ENCODE measurements at places on chromosomes 13 and 19.
A peak's percentile ranks its signal among the peaks of the same experiment; 100 is the strongest.

DNA sequence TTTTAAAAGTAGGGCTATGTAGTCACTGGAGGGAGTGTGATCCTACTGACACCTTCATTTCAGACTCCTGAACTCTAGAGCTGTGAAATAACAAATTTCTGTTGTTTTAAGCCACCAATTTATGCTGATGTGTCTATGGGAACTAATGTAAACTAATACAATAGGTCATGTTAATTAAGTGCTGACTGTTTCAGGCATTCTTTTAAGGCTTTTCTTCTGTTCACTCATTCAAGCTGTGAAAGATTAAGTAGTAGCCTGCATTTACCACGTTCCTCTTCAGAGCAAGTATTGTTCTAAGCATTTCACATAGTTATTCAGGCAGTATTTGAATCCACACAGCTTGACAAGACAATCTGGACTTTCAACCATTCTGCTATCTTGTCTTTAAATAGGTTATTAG lies 1135.0 kb downstream of the SLITRK1 start:
- DNase-seq = no peak

DNA sequence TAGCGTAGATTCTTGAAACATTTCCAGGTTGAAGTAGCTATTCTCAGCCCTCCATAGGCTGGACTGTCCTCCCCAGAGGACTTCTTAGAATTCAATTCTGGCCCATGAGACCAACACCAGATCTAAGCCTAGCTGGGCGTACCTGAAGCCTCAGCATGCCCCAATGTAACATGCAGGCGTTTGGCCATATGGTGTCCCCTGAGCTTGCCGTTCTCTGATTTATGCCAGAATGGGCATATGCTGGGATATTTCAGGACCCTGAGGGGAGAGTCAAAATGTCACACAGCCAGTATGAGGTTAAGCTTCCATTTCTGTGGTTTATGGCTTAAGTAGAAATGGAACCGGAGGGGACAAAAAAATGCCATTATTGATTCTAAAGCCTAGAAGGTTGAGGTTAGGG lies 317.7 kb upstream of the OBI1 start:
- DNase-seq = no peak

DNA sequence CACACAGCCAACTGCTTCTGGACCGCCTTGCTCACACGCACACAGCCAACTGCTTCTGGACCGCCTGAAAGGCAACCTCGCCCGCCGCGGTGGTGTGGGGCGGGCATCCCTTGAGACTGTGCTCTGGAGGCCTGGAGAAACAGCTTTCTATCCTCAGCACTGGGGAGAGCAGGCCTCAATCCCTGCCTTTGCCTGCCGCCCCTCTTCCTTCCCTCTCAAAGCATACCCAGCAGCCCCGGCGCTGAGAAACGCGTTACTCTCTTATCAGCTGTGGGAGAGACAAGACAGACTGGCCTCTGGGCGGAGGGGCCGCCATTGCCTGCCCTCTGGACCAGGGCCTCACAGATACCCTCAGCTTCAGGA lies 2.9 kb downstream of the LIPE start:
- DNase-seq = no peak

- DNase-seq = no peak
Observed at GRCh38 chr19:6527893-6528543, 2.8 kb upstream of the TNFSF9 start.

- no peak for DNase-seq
Observed at GRCh38 chr13:91146601-91147000, 200.9 kb upstream of the MIR17HG start.

DNA sequence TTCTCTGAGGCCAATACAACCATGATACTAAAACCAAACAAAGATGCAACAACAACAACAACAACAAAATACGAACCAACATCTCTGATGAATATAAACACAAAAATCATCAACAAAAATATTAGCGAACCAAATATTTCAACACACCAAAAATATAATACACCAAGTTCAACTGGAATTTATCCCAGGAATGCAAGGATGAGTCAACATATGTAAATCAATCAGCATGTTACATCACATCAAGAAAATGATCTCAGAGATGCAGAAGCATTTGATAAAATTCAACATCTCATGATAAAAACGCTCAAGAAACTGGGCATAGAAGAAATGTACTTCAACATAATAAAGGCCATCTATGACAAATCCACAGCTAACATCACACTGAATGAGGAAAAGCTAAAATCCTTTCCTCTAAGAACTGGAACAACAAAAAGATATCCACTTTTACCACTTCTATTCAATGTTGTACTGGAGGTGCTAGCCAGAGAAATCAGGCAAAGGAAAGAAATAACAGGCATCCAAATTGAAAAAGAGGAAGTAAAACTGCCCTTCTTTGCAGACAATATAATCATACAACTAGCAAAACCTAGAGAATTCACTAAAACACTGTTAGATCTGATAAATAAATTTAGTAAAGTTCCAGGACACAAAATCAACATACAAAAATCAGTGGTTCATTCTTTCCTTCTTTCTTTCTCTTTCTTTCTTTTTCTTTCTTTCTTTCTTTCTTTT lies 2448.7 kb upstream of the PCDH20 start:
- no peak for DNase-seq

- no peak for DNase-seq
Observed at GRCh38 chr19:51224163-51224641, 678 bp upstream of the CD33 start.

DNA sequence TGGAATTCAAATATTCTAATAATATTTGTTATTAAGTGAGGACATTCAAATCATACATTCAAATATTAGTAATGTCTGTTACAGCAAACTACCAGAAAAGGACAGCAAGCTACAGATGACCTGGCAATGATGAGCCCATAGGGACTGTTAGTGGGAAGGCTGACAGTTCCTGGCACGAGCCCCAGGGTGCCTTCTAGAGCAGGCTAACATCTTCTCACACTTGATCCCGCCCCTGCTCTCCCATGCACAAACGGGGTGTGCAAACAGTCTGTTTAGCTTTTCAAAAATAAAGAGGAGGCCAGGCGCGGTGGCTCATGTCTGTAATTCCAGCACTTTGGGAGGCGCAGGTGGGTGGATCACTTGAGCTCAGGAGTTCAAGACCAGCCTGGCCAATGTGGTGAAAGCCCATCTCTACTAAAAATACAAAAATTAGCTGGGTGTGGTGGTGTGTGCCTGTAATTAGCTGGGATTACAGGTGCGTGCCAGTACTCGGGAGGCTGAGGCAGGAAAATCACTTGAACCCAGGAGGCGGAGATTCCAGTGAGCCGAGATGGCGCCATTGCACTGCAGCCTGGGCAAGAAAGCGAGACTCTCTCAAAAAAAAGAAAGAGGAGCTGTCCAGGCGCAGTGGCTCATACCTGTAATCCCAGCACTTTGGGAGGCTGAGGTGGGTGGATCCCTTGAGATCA lies 9.6 kb upstream of the GARRE1 start:
- DNase-seq = peak; percentile 69

GRCh38 chr19:16442386-16443276 lies 29.1 kb downstream of the EPS15L1 start:
- DNase-seq = no peak

- no peak for DNase-seq
Observed at GRCh38 chr13:35554972-35555623, 78.6 kb upstream of the MAB21L1 start.

DNA sequence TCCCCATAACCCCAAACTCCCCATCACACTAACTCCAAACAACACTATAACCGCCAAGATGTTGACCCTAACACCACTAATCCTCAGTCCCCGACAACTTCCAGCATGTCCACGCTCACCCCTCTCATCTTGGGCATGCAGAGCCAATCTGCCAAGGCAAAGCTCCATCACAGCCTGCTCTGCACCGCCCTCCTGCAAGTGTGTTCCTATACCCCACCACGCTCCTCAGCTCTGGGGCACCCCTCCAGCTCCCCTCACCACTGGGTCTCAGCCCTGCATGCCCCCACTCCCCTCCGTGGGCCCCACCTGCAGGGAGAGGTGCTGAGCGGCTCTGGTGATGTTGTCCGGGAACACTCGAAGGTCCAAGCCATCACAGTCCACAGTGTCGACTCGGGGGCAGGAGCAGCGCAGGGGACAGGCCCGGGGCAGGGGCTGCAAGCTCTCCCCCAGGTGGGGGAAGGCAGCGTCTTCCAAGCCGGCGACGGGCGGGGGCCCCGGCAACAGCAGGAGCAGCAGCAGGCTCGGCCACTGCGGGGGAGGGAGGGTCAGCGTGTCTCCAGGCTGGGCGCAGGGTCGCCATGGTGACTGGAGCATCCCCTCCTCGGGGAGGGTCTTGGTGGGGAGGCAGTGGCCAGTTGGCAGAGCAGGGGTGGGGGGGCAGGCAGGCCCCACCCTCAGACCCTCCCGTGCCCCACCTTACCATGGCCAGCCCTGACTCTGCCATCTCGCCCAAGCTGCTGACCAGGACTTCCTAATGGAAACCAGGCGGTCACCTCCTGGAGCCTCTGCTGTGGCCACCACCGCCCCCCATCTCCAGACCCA lies 527 bp downstream of the PODNL1 start:
- DNase-seq = no peak

DNA sequence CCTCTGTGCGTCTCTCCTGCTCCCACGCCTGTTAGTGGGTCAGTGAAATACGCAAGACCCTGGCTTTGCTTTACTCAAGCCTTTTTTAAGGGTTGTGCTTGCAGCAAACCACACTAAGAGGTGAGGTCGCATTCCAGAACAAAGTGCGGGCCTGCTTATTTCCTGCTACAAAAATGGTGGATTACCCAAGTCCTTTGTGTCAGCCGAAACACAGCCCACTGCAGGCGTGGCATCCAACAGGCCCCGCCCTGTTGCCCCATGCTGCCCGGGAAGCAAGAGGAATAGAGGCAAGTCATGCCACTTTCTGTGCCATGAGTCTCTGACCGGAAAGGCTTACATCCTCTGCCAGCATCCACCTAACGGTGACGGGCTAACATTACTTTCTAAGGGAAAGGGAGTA lies 7.7 kb upstream of the IRS2 start:
- DNase-seq = no peak

DNA sequence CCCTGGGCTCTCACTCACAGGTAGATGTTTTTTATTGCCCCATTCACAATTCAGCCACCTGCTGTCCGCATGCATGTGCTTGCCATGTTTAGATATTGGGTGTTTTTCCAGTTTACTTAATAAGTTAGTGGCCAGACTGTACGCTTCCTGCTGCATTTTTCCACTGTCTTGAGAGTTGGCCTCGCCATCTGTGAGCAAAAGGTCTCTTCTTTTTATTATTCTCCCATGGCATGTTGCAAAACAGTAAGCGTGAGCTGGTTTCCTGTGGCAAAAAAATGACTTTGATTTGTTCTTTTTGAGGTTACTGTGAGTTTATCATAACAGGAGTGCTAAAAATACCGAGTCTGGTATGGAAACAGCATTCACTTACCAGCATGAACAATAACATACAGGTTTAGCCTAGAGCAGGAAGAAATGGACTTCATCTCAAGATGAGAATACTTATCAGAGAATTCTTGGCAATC lies 46.0 kb downstream of the SAE1 start:
- DNase-seq = peak; percentile 53

DNA sequence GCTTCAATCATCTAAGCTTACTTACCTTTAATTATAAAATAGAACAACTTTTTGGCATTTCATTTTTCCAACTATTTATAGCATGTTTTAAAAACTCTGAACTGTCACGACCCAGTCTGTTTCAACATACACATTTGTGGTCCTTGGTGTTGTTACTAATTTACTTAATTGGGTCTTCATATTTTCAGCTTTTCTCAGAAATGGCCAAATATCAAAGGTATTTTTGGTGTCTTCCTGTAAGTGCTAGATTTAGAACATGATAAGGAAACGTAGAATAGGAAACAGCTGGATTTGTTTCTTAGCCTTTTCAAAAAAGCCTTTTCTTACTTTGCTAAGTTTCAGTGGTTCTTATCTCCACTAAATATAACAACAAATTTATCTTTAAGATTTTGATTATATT lies 11.4 kb downstream of the LPAR6 start:
- DNase-seq = no peak

DNA sequence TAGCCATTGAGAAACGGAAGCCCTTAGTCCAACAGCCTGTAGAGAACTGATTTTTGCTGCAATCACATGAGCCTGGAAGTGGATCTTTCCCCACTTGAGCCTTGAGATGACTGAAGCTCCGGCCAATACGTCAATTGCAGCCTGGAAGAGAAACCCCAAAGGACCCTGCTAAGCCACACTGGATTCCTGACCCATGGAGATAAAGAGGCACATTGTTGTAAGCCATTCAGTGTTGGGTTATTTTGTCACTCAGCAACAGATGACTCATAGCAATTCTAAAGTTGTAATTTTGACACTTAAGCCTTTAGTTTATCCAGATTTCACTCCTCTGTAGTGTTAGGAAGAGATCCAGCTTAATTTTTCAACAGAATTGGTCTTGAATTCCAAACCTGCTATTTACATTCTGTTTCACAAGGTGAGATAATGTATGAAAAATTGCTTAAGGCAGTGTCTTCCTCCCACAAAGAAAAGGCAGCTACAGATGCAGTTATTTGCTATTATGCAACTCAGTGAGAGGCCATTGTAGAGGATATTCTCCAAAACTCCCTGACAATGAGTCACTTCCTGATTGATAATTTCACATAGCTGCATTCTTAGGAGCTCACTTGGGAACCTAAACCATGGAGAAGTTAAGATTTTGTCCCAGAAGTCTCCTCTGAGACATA lies 59.4 kb upstream of the TSHZ3 start:
- DNase-seq = peak; percentile 62

DNA sequence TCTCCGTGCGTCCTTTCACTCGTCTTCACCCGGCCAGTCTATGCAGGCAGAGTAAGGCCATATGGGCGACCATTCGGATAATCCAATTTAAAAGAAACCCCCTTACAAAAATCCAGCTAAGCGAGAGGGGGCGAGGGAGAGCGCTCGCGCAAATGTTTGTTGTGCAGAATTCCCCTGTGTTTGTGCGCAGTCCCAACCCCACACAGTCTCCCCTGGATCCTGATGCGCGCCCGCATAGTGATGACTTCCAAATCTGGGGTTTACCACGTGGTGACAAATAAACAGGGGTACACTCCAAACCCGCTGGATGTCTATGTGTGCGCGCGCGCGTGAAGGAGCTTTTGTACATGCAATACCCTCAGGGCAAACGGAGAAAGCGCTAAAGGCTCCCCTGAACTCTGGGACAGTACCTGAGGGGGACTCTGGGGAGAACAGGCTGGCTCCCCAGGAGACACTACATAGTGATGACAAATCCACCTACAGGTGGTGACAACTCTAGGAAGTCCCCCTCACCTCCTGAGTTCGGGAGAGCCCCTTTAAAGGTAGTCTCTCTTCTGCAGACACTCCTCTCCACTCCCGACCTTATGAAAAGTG lies 8.5 kb downstream of the SOX21 start:
- DNase-seq = no peak

DNA sequence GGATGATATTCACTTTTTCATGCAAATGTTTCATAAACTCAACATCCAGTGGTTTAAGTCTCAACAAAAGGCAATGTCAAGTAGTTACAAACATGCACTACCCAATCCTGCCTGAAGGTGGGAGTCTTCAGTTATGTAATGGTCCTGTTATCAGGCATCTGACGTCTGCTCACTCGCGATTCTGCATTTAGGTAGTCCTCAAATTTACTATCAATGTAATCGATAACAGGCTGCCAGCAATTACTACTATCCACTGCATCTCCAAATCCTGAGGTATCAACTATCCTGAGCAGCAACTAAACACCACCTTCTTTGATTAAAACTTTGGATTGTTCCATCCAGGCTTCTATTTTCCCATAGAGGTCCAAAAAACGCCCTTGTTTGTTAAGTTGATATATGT lies 51.2 kb downstream of the NLRP12 start:
- DNase-seq = peak; percentile 49

GRCh38 chr13:51833980-51834379 lies 11.0 kb downstream of the TMEM272 start:
- DNase-seq = no peak

- peak; percentile 77 for DNase-seq
Observed at GRCh38 chr13:101258071-101258470, 158.2 kb downstream of the NALCN start.
